ENCODE measurements at places on chromosomes 13 and 19.

DNA sequence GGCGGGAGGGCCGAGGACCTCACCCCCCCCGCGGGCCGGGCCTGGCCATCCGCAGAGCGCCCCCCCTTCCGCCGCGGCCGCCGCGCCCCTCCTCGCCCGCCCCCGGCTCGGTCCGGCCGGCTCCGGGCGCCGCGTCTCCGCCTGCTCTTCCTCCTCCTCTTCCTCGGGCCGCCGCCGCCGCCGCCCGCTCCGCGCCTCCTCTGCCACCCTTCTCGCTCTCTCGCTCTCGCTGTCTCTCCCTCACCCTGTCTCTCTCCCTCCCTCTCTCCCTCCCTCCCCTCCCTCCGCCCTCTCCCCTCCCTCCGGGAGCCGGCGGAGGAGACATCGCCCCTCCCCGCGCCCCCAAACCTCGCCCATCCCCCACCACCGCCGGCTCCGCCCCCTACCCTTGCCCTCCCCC lies at the start of gene SHANK1:
Gene SHANK1, minus strand, starts transcription at position 237 of the 400 bp plus-strand sequence. CDS start 2,883 bp downstream, outside the sequence.
- no peak for DNase-seq

DNA sequence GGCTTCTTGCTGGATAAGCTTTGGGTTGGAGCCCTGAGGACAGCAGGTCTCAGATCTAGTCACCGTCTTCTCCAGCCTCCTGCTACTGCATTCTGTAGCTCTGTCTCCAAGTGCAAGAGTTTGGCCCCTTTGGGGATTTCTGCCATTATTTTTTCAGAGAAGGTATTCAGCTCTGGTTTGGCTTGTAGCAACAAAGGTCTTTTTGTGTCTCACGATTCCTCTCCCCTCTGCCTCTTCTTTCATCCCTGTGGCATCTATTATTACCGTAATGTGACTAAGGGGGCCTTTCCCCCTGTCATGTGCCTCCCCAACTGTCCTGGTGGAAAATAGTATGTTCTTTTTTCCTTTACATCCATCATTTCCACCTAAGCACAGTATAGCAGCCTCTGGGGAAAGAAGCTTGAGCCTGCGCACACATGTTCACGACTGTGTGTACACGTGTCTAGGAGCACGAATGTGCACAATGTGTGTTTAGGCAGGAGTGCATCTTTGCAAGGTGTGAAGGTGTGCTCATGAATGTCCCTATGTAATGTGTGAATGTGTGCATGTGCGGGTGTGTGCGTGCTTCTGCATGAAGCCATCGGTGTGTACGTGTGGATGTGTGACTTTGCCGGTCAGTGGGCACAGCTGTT lies 273.9 kb downstream of the ZNF536 start:
- no peak for DNase-seq

- DNase-seq: no peak
Observed at GRCh38 chr13:112695121-112695520, 5.3 kb downstream of the ATP11A start.

DNA sequence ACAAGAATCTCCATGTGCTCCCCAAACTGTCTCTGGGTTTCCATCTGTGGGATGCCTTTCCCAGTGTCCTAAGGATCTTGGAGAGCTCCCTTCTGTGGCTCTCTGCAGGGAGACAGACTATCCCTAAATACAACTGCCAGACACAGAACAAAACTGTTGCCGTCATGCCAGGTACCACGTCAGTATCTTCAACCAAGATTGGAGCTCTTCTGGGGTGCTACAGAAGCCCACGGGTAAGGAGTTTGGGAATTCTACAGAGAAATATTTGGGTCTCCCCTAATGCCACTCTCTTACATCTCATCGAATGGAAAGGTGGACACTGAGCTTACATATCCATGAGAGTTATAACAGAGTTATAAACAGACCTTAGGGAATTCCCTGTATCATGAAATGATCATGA lies 4.9 kb upstream of the MBD3L3 start:
- DNase-seq: no peak

DNA sequence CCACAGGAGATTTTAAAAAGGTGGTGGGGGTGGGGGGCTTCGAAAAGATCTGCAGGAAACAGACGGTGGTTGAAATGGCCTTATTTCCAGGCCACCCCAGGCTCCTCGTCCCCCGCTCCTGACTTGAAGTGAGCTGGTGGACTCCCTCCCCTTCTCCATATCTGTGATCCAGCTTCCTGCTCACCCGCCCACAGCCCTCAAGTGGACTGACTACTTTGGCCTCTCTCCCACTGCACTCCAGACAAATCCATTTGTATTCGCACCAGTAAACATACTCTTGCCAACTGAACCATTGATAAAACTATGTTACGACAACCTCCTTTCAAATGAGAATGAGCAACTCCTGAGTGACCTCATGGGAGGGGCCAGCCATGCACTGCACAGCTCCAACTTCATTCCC lies 259.5 kb downstream of the COL4A1 start:
- no peak for DNase-seq
